ENCODE measurements at places on chromosomes 13 and 19. TPM values are rescaled to one million over a fixed set of nuclear protein-coding genes. Genes with fewer than 3 reads are reported as not detected.

COL5A3 gene
- total RNA-seq = 5.5 TPM

SOX1 gene
- not detected for total RNA-seq

LILRB5 gene
- 2.2 TPM for total RNA-seq

ZNF576 gene
- total RNA-seq = 15.4 TPM

DNA sequence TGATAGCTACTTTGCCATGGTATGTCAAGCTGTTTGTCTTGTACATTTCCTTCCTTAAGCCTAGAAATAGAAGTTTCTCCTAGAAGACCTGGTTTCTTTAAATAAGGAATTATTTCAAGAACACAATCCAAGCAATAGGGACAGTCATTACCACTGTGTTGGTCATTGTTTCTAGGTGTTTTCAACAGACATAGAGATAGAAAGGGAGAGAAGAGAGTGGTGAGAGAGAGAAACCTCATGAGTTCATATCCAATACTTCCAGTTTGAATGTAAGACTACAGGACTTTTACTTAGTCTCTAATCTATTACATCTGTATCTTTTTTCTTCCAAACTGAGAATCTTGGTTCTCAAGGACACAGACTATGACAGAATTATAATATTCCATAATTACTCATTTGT is 245.9 kb upstream of the STARD13 start:
- H3K4me3 ChIP-seq = no peak overlapping the region
- no peaks in the 10 kb centered on the region for H3K36me3 ChIP-seq
- H3K27me3 ChIP-seq = no peaks in the 10 kb centered on the region
- no peaks in the 10 kb centered on the region for H3K4me1 ChIP-seq
- DNase-seq = no peak

DNA sequence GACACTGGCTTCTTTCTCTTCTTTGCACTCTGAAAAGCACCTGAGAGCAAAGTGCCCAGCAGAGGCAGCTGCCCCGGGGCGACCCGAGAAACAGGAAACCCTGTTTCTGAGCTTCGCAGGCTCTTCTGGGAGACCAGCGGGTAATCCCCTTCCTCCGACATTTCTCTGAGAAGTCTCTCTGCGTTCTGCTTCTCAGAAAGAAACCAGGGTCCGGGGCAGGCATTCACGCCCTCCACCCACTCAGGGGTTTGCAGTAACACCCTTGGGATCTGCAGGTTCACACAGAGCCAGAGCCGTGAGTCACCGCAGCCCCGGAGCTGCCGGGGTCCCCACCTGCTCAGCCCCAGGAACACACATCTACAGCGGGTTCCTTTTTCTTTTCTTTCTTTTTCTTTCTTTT is 86.0 kb downstream of the GADD45B start:
- H3K27me3 ChIP-seq = no peaks in the 10 kb centered on the region
- no peak for DNase-seq
- no peaks in the 10 kb centered on the region for H3K4me1 ChIP-seq

- H3K27me3 ChIP-seq = no peaks in the 10 kb centered on the region
- DNase-seq = no peak
- no peaks in the 10 kb centered on the region for H3K4me1 ChIP-seq
Measured at GRCh38 chr19:51681286-51681941, 11.7 kb upstream of the SPACA6 start.

GRCh38 chr19:51147663-51148062 is 5.6 kb downstream of the SIGLEC7 start:
- no peaks in the 10 kb centered on the region for H3K36me3 ChIP-seq
- H3K4me1 ChIP-seq = no peaks in the 10 kb centered on the region
- no peaks in the 10 kb centered on the region for H3K27me3 ChIP-seq
- no peak for DNase-seq
- no peak overlapping the region for H3K4me3 ChIP-seq
- no peak overlapping the region for H3K27ac ChIP-seq

DNA sequence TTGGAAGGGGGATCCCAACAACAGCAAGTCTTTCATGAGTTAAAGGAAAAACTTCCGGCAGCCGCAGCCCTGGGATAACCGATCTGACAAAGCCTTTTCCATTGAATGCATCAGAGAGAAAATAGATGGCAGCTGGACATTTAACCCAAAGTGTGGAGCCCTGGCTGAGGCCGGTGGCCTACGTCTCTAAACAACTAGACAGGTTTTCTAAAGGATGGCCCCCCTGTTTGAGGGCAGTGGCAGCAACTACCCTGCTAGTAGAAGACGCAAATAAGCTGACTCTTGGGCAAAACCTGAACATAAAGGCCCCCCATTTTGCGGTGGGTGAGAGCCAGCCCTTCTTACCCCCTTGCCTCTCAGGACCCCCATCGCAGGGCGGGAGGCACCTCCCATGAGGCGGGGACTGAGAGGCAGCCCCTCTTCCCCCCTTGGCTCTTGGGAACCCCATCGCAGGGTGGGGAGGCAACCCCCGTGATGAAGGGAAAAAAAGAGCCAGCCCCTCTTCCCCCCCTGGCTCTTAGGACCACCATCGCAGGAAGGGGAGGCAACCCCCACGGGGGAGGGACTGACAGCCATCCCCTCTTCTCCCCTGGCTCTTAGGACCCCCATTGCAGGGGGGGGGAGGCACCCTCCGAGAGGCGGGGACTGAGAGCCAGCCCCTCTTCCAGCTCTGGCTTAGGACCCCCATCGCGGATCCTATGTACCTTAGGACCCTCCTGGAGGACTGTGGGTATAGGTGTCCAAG is 2422.9 kb upstream of the PCDH20 start:
- no peak for DNase-seq
- H3K27me3 ChIP-seq = no peaks in the 10 kb centered on the region
- H3K36me3 ChIP-seq = no peaks in the 10 kb centered on the region
- no peak overlapping the region for H3K4me3 ChIP-seq
- no peaks in the 10 kb centered on the region for H3K4me1 ChIP-seq
- no peak overlapping the region for H3K27ac ChIP-seq

DNA sequence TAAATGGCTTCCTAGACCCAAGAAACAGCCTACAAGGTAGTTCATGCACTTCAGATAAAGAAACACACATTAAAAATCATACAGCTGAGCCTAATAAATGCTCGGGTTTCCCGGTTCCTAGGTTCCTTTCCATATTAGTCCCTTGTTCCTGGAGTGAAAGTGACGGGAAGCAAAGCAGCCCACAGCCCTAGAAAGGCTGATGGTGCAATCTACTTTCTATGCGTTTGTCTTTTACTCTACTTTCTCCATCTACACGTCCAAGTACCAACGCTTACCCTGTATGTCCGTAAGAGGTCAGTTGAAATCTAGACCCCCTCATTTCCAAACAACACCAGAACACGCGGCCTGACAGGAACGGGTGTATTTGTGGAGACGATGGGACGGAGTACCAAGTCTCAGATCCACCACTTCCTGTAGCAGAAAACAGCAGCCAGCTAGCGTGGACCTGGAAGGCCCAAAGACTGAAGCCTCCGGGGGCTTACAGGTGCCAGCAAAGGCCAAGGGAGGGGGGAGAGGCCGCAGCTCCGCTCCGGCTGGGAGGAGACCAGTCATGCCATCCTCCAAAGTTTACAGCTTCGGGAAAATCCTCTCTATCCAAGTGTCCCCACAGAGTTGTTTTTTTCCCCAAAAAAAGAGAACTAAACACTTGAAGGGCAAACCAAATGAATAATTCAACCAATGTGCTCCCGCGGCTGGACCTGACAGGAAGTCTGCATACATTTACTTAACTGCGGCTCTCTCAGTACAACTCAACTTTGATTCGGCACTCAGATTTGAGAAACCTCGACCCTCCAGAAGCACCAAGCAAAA is 34.1 kb downstream of the STK24 start:
- H3K4me1 ChIP-seq = peaks cover 35% of the 10 kb centered on the region
- no peaks in the 10 kb centered on the region for H3K27me3 ChIP-seq
- DNase-seq = no peak
- H3K27ac ChIP-seq = peak overlapping the region; percentile 24

GRCh38 chr13:22240716-22241115 is 569.8 kb downstream of the FGF9 start:
- no peak overlapping the region for H3K4me3 ChIP-seq
- DNase-seq = no peak
- no peaks in the 10 kb centered on the region for H3K36me3 ChIP-seq
- H3K27me3 ChIP-seq = no peaks in the 10 kb centered on the region
- no peaks in the 10 kb centered on the region for H3K4me1 ChIP-seq
- no peak overlapping the region for H3K27ac ChIP-seq

- H3K36me3 ChIP-seq = no peaks in the 10 kb centered on the region
- no peaks in the 10 kb centered on the region for H3K4me1 ChIP-seq
- no peaks in the 10 kb centered on the region for H3K27me3 ChIP-seq
- no peak overlapping the region for H3K4me3 ChIP-seq
- no peak overlapping the region for H3K27ac ChIP-seq
Measured at GRCh38 chr13:77863144-77863543, 55.5 kb downstream of the EDNRB start.

DNA sequence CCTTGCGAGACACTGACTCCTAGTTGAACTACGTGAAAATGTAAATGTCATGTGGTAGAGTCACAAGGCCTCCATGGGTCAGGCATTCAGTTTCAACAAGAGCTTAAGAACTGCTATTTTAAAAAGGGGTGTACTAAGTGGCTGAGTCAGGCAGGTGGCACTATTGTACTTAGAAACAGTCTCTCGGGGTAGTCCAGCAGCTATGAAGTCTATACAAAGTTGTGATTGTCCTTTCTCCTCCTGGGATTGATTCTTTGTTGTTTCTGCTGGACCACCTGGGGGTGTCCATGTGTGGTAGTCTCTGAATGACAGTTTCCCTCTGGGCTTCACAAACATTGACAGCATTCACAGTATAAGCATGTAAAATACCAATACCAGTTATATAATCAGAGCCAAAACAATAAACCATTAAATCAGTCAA is 33.0 kb downstream of the UGGT2 start:
- no peaks in the 10 kb centered on the region for H3K4me1 ChIP-seq
- no peaks in the 10 kb centered on the region for H3K27me3 ChIP-seq
- peak overlapping the region; percentile 2 for H3K27ac ChIP-seq
- H3K4me3 ChIP-seq = no peak overlapping the region
- H3K36me3 ChIP-seq = no peaks in the 10 kb centered on the region

DNA sequence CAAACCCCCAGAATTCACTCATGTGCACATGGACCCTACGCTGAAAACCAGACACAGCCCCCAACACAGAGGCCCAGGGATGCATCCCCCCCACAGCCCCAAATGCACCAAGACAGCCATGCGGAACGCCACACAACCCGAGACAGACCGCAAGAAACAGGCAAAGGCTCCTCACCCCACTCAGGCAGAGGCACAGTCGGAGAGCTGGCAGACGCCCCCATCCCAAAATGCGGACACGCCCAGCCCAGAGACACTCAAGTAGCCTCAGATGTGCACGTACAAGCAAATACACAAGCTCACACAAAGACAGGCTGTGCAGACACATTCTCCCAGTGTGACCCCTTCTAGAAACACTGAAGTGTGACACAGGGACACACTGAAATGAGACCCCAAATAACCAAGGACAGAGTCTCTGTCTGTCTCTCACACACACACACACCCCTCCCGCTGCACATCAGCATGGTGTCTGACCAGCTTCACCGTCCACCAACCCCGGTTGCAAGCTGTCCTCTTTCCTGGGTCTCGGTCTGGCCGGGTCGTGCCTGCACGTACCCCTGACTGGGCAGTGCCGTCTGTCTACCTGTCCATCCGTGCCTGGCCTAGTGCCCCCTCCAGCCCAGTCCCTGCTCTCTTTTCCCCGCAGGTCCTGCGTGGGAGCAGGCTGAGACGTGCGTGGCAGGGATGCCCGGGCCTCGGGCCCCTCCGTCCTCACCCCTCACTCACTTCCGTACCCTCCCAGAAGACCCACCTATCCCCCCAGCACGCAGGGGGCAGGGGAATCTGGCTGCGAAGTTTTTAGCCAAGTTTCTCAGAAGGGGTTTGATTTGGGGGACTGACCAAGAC is 16.1 kb downstream of the ERFL start:
- no peak for DNase-seq
- H3K27me3 ChIP-seq = peaks cover 36% of the 10 kb centered on the region
- H3K4me3 ChIP-seq = no peak overlapping the region
- no peak overlapping the region for H3K27ac ChIP-seq

GRCh38 chr13:43865892-43866291 is 13.6 kb downstream of the CCDC122 start:
- DNase-seq = no peak
- no peak overlapping the region for H3K27ac ChIP-seq
- no peak overlapping the region for H3K4me3 ChIP-seq
- H3K36me3 ChIP-seq = no peaks in the 10 kb centered on the region

GRCh38 chr13:64066711-64067110 is 2651.1 kb upstream of the PCDH20 start:
- no peaks in the 10 kb centered on the region for H3K36me3 ChIP-seq
- H3K4me3 ChIP-seq = no peak overlapping the region
- H3K27ac ChIP-seq = no peak overlapping the region
- no peaks in the 10 kb centered on the region for H3K4me1 ChIP-seq
- H3K27me3 ChIP-seq = no peaks in the 10 kb centered on the region

DNA sequence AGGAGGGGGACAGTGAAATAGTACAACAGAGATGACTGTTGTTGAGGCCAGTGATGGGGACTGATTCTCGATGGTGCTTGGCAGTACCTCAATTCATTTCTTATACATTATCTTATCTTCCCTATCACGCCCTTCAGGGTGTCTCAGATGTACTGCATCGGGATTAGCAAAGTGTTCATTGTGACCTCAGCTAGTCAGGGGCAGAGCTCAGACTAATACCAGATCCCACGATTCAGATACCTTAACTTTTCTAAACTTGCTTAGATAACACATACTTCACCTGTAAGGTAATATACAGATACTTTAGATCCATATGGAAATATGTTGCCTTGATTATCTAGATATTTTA is 720.6 kb downstream of the EFNB2 start:
- DNase-seq = no peak
- H3K27me3 ChIP-seq = no peaks in the 10 kb centered on the region
- no peaks in the 10 kb centered on the region for H3K4me1 ChIP-seq
- H3K36me3 ChIP-seq = no peaks in the 10 kb centered on the region
- H3K4me3 ChIP-seq = no peak overlapping the region
- no peak overlapping the region for H3K27ac ChIP-seq

- no peak for DNase-seq
- no peaks in the 10 kb centered on the region for H3K4me1 ChIP-seq
- no peak overlapping the region for H3K27ac ChIP-seq
- no peaks in the 10 kb centered on the region for H3K27me3 ChIP-seq
- H3K4me3 ChIP-seq = peak overlapping the region; percentile 70
- H3K36me3 ChIP-seq = no peaks in the 10 kb centered on the region
Measured at GRCh38 chr19:11848200-11848593, 329 bp upstream of the ZNF439 start.

GRCh38 chr13:23817830-23818229 is 71.4 kb downstream of the MIPEP start:
- no peaks in the 10 kb centered on the region for H3K4me1 ChIP-seq
- H3K27ac ChIP-seq = no peak overlapping the region
- H3K4me3 ChIP-seq = no peak overlapping the region
- no peaks in the 10 kb centered on the region for H3K27me3 ChIP-seq
- H3K36me3 ChIP-seq = no peaks in the 10 kb centered on the region

DNA sequence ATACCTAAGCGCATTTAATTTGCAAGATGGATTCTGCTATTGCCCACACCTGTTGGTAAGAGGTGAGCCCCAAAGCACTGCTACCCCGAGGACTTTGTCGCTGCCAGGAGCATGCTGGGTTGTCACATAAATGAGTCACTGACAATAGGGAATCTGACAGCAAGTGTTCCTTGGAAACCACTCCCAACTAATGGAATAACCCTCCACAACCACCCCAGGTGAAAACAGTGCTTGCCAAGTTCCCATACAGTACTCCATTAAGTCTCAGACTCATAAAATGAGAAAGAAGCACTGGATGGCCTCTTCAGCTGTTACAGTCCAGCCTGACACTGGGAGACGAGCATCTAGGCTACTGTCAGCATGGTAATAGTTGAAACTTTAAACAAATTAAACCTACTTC is 108.6 kb downstream of the EFNB2 start:
- H3K4me1 ChIP-seq = no peaks in the 10 kb centered on the region
- DNase-seq = no peak
- H3K4me3 ChIP-seq = no peak overlapping the region
- no peaks in the 10 kb centered on the region for H3K27me3 ChIP-seq
- H3K27ac ChIP-seq = no peak overlapping the region
